Panc1 (cell line): ENCODE measurements at places on chromosomes 7 and 10. TPM values are rescaled to one million over a fixed set of nuclear protein-coding genes. Genes with fewer than 3 reads are reported as not detected.

DNA sequence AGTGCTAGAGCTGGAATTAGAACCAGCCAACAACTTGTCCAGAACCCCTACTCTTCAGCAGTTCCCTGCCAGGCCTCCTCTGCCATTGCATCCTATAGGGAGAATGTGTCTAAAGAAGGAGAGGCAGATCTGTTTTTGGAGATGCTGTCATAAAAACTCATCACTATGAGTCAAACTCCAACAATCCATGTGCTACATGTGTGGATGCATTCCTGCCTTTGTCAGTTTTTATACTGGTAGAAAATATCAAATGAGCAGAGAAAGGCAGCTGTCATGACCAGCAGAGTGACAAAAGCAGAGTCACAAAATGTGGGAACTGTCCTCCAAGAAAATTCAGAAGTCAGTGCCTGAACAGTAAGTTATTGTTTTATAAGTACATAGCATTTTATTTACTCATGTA is 93.0 kb downstream of the ABLIM1 start:
- DNase-seq = no peak
- H3K4me1 ChIP-seq = no peaks in the 10 kb centered on the region
- no peak overlapping the region for H3K27ac ChIP-seq
- peaks cover 18% of the 10 kb centered on the region; the same call in 1 of the 2 replicates for H3K36me3 ChIP-seq

The FBXO24 gene
- total RNA-seq = 0.59 TPM

DNA sequence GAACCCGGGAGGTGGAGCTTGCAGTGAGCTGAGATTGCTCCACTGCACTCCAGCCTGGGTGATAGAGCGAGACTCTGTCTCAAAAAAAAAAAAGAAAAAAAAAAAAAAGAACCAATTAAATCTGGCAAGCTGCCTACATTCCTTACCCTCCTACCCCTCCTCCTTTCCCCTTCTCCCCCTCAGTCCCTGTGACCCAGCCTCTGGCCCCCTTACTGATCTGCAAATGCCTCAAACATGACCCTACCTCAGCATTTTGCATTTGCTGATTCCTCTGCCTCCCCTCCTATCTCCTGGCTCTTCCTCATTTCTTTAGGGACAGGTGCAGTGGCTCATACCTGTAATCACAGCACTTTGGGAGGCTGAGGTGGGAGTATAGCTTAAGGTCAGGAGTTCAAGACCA is 19.3 kb downstream of the CDHR3 start:
- no peak overlapping the region for H3K27ac ChIP-seq
- no peak overlapping the region for H3K4me3 ChIP-seq
- H3K36me3 ChIP-seq = no peaks in the 10 kb centered on the region

DNA sequence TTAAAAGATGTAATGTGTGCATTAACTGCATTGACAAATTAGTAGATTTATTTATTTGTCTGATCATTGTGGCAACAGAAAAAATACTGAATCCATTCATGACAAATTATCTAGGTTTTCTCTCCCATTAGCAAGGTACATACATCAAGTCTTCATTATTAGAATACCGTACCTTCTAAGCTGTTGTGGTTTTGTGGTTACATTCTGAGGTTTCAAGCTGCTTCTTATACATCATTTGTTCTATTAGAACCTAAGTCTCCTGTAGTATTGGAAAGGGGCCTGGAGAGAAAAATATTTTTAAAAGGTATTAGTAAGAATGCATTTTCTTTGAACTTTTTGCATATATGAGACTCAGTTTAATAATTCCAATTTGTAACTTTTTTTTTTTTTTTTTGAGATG is 26.3 kb upstream of the CACNB2 start:
- H3K4me3 ChIP-seq = no peak overlapping the region
- H3K36me3 ChIP-seq = no peaks in the 10 kb centered on the region
- no peak overlapping the region for H3K27ac ChIP-seq
- H3K27me3 ChIP-seq = no peaks in the 10 kb centered on the region
- no peaks in the 10 kb centered on the region for H3K4me1 ChIP-seq
